ENCODE measurements at places on chromosomes 7 and 10. TPM values are rescaled to one million over a fixed set of nuclear protein-coding genes. Genes with fewer than 3 reads are reported as not detected.

The RGR gene
- not detected for total RNA-seq

The COBL gene
- 48.1 TPM for total RNA-seq

The MYL10 gene
- not detected for total RNA-seq

The MOSPD3 gene
- 11.7 TPM for total RNA-seq

The PLXDC2 gene
- not detected for total RNA-seq

The NACAD gene
- 1.0 TPM for total RNA-seq

The OPN4 gene
- not detected for total RNA-seq

The HOXA5 gene
- total RNA-seq = 8.3 TPM

The PLEKHS1 gene
- 13.8 TPM for total RNA-seq

The STEAP4 gene
- 11.3 TPM for total RNA-seq

The DEPP1 gene
- total RNA-seq = 16.5 TPM

The SUN3 gene
- total RNA-seq = 1.1 TPM

The PVRIG gene
- total RNA-seq = not detected

The ZNF485 gene
- 7.1 TPM for total RNA-seq

The ATG9B gene
- 7.9 TPM for total RNA-seq

The TSPAN13 gene
- total RNA-seq = 148 TPM

The CYP3A4 gene
- total RNA-seq = not detected

The C10orf90 gene
- not detected for total RNA-seq

DNA sequence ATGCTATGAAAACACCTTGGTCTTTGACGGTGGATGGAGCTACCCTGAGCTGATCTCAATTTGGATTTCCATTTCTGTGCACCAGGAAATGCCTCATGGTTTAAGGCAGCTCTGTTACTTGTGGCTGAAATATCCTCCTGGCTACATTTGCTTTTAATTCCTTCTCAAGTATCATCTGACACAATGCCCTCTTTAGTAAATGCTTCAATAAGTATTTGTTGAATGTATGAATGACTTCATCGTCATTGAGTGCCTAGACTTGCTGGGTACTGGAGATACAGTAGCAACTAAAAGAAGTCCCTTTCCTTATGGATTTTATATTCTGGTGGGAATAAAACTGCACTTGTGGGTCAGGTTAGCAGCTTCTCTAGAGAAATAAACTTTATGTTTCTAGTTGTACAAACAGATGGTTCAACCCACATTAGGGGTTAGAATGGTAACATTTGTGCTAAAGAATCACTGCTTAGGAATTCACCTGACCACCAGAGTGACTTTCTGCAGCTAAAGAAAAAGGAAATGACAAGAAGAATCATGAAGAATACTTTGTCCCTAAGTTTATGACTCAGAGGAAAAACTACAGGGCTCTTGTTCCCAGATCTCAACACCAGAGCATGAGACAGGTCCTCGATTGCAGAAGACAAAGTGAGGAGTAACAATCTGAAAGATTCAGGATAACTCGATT is 21.8 kb upstream of the SMNDC1 start:
- no peak for DNase-seq

DNA sequence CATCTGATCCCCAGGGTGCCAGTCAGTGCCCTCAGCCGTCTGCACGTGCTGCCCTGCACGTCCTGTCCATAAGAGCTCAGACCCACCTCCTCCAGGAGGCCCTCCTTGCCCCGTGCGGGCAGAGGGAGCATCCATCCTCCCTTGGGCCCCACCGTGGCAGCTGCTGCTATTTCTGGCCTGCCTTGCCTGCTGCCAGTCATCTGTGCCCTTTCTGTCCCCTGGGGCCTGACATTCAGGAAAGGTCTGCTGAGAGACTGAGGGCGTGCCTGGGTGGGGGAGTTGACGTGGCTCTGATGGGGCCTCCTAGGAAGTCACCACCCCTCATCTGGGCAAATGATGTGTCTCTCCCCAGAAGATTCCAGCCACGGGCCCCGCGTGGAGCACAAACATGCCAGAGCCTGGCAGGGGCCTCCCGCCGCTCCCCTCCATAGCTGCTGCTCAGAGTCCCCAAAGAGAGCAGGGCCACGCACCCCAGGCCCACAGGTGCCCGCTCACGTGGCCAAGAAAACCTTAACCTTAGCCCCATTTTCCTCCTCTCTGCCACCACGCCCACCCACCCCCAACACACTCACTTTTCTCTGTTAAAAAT is 21.8 kb downstream of the DPYSL4 start:
- no peak for DNase-seq

- no peak for DNase-seq
These were observed 373.3 kb upstream of the PRKCQ start for GRCh38 chr10:6953271-6953801.

- DNase-seq = no peak
These were observed 571.6 kb downstream of the SH2D4B start for GRCh38 chr10:81109200-81109752.

- DNase-seq = no peak
These were observed 23.7 kb downstream of the SLC29A3 start for GRCh38 chr10:71342573-71343391.

DNA sequence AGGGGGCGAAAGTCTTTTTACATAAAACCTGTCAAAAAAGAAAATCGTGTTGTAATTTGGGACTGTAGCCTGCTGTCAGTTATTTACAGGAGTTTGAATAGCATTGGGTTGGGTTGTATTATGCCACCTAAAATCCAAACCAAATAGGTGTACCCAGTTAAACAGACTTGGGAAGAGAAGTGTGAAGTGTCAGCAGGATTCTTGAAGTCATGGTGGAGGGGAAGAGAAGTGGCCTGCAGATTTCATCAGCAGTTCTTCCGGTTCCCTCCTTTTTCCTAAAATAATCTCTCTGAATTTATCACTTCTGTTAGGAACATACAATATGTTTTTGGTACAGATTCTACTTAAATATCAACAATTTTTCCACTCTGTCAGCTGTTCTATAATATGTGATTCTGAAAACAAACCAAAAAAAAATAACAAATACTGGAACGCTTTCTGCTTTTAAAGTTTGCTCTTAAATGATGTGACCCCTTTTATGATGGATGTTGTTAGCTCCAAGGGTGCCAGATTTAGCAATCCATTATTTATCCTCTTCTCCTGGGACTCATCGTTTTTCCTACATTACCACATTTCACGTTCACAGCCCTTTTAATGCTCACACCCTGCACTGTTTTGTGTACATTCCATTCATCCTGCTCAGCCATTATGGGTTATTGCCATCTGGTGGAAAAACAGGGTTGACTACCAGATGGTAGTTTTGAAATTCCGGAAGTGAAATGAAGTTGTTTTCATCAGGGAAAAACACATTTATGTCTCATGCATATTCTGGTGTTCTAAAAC is 18.7 kb upstream of the ARHGAP12 start:
- peak; percentile 53 for DNase-seq

- DNase-seq = no peak
These were observed 17.3 kb downstream of the CYP2W1 start for GRCh38 chr7:999941-1000935.

GRCh38 chr10:68153473-68154210 is 44.4 kb downstream of the MYPN start:
- DNase-seq = peak; percentile 77

DNA sequence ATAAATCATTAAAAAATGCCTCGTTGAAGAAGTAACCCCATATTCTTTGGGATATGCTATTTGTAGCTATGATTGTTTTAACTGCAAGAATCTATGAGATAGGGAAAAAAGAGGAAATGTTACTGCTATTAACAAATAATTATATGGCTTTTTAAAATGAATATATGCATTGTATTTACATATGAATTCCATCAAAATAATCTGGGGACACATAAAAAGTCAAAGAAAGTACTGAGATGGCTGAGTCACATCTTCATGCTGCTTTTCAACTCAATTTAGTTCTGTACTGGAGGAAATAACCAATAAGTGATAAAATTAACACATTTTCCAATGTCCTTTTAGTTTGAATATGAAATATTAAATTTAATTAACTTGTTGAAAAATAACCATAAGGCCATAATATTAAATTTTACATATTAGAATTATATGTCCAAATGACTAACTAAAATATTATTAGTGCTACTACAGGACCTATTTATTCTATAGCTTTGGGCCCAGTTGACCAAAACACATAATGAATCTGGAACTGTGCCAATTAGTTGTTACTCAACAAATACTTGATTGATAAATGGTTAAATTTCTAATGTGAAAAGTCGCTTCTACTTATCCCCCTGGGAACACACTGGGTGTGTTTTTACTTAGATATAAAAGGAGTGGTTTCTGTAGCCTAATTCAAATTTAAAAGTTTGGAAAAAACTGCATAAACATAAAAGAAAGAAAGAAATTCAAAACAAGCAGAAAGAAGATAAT is 214.6 kb upstream of the PFKP start:
- DNase-seq = no peak

GRCh38 chr10:29171717-29172116 is 117.2 kb upstream of the LYZL1 start:
- DNase-seq = no peak

GRCh38 chr7:45677311-45677900 is 103.2 kb downstream of the ADCY1 start:
- no peak for DNase-seq

DNA sequence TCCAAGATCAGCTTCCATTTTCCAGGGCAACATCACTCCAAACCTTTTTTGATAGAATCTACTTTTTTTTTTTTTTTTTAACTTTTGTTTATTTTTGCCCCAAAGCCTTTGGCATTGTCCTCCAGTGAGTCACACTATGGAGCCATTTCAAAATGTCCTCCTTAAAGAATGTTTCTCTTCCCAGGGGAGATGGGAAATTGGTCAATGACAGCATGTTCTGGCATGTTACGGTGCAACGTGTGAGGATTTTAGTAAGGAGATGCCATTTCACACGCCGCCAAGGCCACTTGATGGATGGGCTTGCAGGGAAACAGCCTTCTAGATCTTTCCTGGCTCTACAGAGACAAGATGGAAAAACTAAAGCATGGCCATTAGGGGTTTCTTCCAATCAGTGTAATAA is 30.7 kb upstream of the TRIL start:
- DNase-seq = no peak

DNA sequence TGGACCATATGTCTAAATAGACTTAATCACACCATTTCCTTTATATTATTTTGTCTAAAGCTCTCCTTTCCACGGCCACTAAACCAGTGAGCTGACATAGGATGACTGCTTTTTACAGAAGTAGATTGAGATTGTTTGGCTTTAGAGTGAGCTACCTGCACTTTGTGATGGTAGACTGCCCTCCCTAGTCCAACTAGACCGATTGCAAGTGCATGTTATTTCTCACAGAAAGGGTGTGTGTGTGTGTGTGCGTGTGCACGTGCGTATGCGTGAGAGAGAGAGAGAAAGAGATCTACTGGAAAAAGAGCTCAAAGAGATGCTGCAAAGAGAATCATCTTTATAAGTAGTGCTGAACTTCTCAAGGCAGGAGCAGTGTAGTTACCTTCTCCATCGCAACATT is 60.7 kb downstream of the VCL start:
- DNase-seq = peak; percentile 46

GRCh38 chr7:36071605-36072004 is 81.4 kb upstream of the EEPD1 start:
- DNase-seq = no peak

- no peak for DNase-seq
These were observed 59.6 kb upstream of the GNA12 start for GRCh38 chr7:2903682-2904162.

DNA sequence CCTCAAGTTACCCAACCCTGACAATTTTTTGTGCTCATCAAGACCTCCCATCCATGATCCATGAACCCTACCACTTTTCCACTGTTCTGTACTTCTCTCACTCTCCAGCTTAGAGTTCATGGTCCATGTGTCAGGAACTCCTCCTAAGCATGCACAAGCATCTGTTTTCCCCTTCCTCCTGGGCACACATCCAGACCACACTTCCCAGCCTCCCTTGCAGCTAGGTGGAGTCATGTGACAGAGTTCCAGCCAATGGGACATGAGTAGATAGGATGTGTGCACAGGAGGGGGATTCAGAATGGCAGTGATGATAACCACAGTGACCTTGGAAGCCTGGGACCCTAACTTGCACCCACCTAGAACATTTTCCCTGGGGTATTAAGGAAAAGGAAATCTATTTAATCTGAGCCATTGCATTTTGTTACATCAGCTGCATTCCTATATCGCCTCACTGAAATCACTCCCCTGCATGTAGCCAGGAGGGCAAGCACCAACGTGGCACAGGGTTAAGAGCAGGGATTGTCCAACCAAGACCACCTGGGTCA is 9.6 kb upstream of the FRMPD2 start:
- no peak for DNase-seq

- no peak for DNase-seq
These were observed 24.0 kb downstream of the IL2RA start for GRCh38 chr10:6038071-6038631.

- DNase-seq = no peak
These were observed 13.4 kb upstream of the GLI3 start for GRCh38 chr7:42250411-42250810.

GRCh38 chr7:2870471-2870931 is 26.4 kb upstream of the GNA12 start:
- peak; percentile 78 for DNase-seq

DNA sequence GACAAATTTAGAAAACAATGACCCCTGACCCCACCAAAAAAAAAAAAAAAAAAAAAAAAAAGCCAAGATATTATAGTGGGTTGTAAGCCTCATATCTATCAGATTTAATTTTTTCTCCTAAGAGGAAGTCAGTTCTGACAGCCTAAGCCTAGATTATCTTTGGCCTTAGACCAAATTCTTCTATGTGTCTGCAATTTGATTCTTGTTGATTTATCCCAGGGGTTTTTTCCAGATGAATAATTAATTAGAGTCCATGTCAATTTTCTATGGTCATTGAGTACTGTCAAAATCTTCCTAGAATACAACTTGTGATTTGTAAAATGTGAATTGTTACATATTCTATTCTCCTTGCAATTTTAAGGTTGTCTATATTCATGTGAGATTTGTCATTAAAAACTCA is 151.6 kb upstream of the CACNA2D1 start:
- no peak for DNase-seq

DNA sequence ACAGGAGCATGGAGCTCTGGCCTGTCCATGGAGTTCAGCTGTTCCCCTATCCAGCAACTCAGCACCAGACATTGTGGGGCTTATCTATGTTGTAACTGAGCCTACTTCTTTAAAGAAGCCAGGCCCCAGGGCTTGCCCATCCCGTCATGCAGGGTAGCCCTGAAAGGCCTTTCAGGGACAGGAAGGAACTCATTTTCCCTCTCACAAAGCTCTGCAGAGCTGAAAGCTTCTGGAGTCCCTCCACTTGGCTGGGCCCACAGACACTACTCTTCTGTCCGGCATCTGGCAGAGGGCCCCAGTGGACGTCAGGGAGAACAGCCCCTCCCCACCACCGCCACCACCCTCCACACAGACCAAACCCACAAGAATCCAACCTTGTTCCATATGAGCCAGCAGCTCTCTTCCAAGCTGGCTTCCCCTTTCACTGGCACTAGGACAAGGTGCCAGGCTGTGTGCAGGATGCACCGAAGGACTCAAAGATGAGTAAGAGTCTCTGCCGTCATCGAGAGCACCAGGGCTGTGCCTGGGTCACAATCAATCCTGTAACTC is 33.1 kb downstream of the DENND2A start:
- no peak for DNase-seq

- DNase-seq = no peak
These were observed 77.8 kb upstream of the NRP1 start for GRCh38 chr10:33412241-33412640.

Measured in Calu3 (cell line).